ENCODE measurements at places on chromosomes 2 and 18. TPM values are rescaled to one million over a fixed set of nuclear protein-coding genes. Genes with fewer than 3 reads are reported as not detected.

GRCh38 chr2:8159966-8160603 lies 521.8 kb upstream of the ID2 start:
- DNase-seq = no peak

GRCh38 chr2:46555011-46555410 lies 75.6 kb downstream of the TMEM247 start:
- DNase-seq = no peak

DNA sequence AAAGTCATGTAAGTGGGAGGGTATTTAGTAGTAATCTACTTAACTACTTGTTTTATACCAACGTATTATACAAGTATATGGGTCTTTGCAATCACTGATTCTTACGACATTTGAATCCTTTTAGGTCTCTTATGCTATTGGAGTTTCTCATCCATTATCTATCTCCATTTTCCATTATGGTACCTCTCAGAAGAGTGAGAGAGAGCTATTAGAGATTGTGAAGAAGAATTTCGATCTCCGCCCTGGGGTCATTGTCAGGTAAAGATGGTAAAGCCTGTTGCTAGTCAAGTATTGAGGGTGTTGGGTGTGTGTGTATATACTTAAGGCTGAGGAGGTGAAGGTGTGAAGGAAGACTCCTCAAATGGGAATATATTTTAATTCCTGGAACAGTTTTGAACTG lies 3.8 kb downstream of the MAT2A start:
- no peak for DNase-seq

- DNase-seq = no peak
These were observed 149.4 kb upstream of the DCC start for GRCh38 chr18:52190631-52191030.

- DNase-seq = no peak
These were observed 12.5 kb upstream of the MAL start for GRCh38 chr2:95012881-95013550.

The INO80B gene
- total RNA-seq = 26.1 TPM

The ALLC gene
- total RNA-seq = not detected

The BBS5 gene
- total RNA-seq = 1.4 TPM

- no peak for DNase-seq
These were observed 24.0 kb upstream of the CTIF start for GRCh38 chr18:48514786-48515185.

DNA sequence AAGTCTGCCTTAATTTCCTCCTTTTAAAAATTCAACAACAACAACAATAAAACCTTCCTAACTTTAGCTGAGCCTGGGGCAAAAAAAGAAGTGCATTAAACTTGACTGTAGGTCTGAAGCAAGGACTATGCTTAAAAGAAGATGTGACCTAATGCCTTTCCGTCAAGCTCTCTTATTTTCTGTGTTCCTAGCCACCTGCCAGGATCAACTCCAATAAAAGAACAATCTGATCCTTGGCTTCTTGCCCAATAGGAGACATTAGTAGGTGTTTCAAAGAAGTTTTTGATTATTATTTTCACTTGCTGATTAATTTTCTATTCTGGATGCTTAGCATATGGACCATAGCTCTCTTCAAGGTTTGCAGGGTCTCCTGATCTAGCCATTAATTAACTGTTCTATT lies 237.5 kb downstream of the STK39 start:
- no peak for DNase-seq

GRCh38 chr18:46433121-46433826 lies 223.7 kb downstream of the LOXHD1 start:
- no peak for DNase-seq

- DNase-seq = no peak
These were observed 384.3 kb upstream of the SYT4 start for GRCh38 chr18:43661570-43661969.

The TFCP2L1 gene
- total RNA-seq = 18.1 TPM

GRCh38 chr2:202109737-202110184 lies 36.7 kb downstream of the KIAA2012 start:
- DNase-seq = peak; percentile 4

DNA sequence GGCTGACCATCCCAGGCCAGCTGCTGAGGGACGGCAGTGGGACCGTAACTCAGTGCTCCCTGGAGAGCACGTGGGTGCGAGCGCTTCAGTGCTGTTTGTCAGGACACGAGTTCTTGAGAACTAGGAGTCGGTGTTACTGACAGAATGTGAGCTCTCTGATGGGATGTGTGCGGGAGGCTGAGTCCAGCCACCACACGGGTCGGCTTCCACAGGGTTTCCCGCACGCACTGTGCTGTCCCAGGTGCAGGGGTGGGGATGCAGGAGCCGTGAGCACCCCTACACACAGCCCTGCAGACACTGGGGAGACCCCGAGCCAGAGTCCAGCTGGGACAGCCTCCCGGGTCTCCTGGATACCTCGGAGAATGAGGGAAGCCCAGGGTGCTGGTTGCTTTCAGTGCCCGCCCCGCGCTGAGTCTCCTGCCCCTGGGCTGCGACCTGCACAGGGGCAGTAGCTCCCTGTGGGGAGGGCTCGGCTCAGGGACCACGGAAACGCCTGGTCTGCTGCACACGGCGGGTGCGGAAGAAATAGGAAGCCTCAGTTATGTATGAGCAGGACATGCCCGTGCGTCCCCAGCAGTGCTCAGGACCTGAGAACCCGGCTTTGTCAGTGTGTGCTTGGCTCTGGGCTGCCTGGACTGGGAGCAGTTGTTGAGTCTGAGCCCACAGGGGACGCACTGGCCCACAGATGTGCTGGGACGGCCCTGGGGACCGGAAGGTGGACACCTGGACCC lies 71.2 kb downstream of the KCNG2 start:
- no peak for DNase-seq

GRCh38 chr18:46399303-46399702 lies 257.7 kb downstream of the LOXHD1 start:
- no peak for DNase-seq

- no peak for DNase-seq
These were observed 42.9 kb upstream of the SH3RF3 start for GRCh38 chr2:109085912-109086742.

- DNase-seq = no peak
These were observed 60.3 kb downstream of the ATIC start for GRCh38 chr2:215371915-215372897.

The GNAL gene
- 11.4 TPM for total RNA-seq

- no peak for DNase-seq
These were observed 1165.7 kb upstream of the PIK3C3 start for GRCh38 chr18:40789286-40789685.

The SERPINB3 gene
- total RNA-seq = 1,684 TPM

DNA sequence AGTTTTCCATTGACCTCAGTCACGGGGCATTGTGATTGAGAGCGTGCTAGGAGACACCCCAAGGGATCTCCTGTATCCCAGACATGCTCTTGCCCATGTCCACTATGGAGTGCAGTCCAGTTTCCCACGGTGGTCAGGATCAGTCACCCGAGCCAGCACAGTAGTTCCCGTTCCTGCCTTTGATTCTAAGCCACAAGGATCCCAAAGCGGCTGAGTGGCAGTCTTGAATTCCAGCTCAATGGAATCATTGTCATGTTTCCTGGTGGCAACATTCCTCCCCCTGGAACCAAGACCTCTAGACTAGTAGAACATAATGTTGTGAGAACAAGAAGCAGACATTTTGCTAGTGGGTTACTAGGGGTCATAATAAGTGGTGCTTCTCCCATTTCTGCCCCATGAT lies 154.3 kb downstream of the SEPTIN10 start:
- DNase-seq = no peak

GRCh38 chr2:30753630-30754029 lies 53.6 kb downstream of the CAPN13 start:
- no peak for DNase-seq

The ARHGEF33 gene
- 0.49 TPM for total RNA-seq

GRCh38 chr2:48939232-48939631 lies 183.7 kb upstream of the LHCGR start:
- DNase-seq = no peak

The DNER gene
- total RNA-seq = 2.5 TPM

DNA sequence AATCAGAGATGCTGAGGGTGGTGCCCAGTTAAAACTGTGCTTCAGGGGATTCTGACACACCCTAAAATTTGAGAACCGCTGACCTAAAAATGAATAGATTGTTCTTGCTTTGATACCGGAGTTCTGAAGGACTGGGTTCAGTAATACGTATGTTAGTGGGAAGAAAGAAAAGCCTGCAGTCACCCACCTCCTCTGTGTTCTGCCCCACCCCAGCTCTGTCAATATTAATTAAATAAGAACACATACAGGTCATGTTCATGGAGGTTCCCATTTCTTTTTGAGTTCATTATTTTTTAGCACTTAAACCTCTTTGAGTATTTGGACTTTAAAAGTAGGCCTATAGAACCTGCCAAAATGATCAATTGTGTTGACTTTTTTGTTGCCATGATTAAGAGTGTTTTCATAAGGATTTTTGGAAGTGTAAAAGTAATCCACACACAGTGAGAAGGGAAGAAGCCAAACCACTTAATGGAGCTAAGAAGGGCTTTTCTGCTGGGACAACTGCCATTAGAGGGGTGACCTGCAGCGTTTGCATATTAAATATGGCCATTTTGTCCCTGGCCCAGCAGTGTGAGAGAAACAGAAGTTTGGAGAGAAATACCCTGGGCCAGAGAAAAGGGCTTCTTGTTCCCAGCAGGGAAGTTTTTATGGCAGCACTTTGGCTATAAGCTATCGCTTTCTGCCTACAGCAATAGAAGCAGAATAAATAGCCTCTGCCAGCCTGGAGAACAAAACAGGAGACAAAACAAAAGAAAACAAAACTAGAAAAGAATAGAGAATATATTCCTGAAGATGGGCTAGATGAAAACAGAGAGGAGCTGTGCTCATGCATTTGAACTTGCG lies 80.7 kb upstream of the RNF152 start:
- DNase-seq = no peak

The INO80D gene
- total RNA-seq = 9.6 TPM

GRCh38 chr2:196266855-196267254 lies 95.5 kb upstream of the STK17B start:
- DNase-seq = no peak

The LYG1 gene
- 0.95 TPM for total RNA-seq

DNA sequence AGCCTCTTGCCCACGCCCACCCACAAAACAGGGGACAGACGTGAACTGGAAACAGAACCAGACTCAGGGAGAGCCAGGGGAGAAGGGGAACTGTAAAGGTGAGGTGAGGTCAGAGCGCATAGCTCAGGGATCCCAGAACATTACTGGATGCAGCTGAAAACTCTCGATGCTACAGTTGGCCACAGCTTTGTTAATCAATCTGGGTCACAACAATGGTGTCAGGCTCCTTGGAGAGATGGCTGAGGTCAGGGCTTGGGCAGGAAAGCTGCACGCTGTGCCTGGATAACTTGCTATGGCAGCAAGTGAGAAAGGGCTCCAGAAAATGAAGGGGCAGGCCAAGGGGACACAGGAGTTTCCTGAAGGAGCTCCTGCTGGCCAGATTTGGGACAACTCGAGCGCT lies 263.3 kb downstream of the TFCP2L1 start:
- DNase-seq = no peak

- DNase-seq = peak; percentile 18
These were observed 7.2 kb downstream of the POMC start for GRCh38 chr2:25161055-25161781.

- no peak for DNase-seq
These were observed 740.3 kb downstream of the NRXN1 start for GRCh38 chr2:50291610-50292009.

- DNase-seq = no peak
These were observed 133.3 kb upstream of the ARL5A start for GRCh38 chr2:151961558-151961957.

GRCh38 chr18:26458526-26459232 lies 89.7 kb downstream of the KCTD1 start:
- DNase-seq = no peak

The STON1 gene
- total RNA-seq = 4.0 TPM

DNA sequence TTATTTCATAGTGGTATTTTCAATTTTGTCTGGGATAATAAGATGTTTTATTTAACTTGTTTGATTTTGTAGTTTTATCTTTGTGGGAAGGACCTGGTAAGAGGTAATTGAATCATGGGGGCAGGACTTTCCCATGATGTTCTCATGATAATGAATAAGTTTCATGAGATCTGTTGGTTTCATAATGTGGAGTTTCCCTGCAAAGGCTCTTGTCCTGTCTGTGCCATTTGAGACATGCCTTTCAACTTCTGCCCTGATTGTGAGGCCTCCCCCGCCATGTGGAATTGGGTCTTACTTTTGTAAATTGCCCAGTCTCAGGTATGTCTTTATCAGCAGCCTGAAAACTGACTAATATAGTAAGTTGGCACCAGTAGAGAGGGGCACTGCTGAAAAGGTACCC lies 77.8 kb upstream of the ARHGAP15 start:
- DNase-seq = no peak

DNA sequence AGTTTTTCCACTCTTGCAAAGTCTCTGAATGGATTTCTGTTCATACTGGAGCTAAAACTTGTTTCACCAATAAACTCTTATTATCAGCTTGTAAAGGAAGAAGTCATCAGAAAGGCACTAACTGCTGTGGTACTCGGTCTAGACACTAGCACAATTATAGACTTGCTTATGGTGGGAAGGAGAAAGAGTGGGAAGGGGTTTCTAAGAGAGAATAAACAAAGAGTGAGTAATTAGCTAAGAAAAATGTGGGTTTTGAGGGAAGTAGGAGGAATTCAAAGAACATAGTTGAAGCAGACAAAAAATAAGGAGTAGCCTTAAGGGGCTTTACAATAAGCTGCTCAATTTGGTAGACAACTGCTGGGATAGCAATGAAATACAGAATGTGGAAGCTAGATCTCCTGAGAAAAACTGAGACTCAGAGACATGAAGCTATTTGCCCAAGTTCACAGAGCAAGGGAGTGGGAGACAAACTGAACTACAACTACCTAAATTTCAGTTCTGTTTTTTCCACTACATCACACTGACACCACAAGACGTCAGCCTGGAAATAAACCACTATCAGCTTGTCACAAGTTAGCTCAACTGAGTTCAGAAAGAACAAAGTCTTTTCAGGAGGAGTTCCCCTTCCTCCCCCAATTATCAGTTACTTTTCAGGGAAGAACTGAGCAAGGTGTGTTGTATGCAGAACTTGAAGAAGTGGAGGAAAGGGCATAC lies 59.7 kb downstream of the MAP4K3 start:
- DNase-seq = no peak
